ENCODE measurements at places on chromosomes 3 and 15.

DNA sequence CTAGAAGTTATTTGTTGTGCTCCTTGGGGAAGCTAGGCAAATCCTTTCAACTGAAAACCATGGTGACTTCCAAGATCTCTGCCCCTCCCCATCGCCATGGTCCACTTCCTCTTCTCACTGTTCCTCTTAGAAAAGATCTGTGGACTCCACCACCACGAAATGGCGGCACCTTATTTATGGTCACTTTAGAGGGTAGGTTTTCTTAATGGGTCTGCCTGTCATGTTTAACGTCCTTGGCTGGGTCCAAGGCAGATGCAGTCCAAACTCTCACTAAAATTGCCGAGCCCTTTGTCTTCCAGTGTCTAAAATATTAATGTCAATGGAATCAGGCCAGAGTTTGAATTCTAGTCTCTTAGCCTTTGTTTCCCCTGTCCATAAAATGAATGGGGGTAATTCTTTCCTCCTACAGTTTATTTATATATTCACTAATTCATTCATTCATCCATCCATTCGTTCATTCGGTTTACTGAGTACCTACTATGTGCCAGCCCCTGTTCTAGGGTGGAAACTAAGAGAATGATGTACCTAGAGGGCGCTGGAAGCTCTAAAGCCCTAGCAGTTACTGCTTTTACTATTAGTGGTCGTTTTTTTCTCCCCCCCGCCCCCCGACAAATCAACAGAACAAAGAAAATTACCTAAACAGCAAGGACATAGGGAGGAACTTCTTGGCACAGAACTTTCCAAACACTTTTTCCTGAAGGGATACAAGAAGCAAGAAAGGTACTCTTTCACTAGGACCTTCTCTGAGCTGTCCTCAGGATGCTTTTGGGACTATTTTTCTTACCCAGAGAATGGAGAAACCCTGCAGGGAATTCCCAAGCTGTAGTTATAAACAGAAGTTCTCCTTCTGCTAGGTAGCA, 657 bp downstream of the PATL2 start:
- peak; percentile 37 for DNase-seq

GRCh38 chr3:65639444-65639843, 399.3 kb downstream of the MAGI1 start:
- no peak for DNase-seq

- peak; percentile 22 for DNase-seq
These were observed 26.4 kb upstream of the LRIG1 start for GRCh38 chr3:66527246-66527645.

- DNase-seq, result no peak
These were observed 59.5 kb upstream of the DCLK3 start for GRCh38 chr3:36823806-36824205.

GRCh38 chr3:163919154-163919553, 1159.1 kb downstream of the SI start:
- DNase-seq, result no peak

GRCh38 chr3:87120881-87121280, 106.2 kb upstream of the CHMP2B start:
- no peak for DNase-seq

- peak; percentile 30 for DNase-seq
These were observed 150.7 kb downstream of the SST start for GRCh38 chr3:187519428-187519890.

- no peak for DNase-seq
These were observed 101.0 kb downstream of the ATG7 start for GRCh38 chr3:11373235-11373634.

- no peak for DNase-seq
These were observed 289.5 kb downstream of the GABRG3 start for GRCh38 chr15:27260523-27260922.

- peak; percentile 78 for DNase-seq
These were observed 246.4 kb downstream of the SLC9A9 start for GRCh38 chr3:143601723-143602484.

GRCh38 chr3:25046911-25047771, 380.9 kb upstream of the RARB start:
- DNase-seq, result peak; percentile 55

DNA sequence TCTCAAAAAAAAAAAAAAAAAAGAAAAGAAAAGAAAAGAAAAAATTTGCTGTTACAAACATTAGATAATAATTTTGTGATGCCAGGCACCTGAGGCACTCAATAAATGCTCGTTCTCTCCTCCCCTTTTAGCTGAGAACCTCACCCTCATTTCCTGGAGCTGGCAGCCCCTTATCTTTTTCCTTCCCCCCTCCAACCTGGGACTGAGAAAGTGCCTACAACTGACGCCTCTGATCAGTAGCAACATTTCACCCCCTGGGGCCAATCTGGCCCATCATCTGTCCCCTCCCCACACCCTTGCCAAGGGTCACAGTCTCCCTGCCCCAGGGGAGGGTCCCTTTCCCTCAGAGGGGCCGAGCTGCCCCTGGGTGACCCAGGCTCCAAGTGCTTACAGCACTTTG, 12.6 kb upstream of the RNU6-1 start:
- DNase-seq, result no peak

DNA sequence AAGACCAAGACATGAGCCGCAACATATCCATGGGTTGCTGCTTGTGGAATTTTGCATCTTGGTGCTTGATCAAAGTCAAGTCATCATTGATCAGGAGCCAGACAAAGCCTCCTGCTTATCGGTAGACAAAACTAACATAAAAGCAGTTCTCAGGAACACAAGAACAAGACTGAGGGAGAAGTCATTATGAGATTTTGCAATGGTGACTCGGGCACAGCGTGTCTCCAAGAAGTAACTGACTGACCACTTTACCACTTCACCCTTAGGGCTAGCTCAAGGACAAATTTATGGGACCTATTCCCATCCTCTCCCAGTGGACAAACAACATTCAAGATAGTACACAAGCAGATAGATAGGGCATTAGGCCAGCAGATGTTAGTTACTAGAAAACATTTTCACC, 68.1 kb upstream of the LIMD1 start:
- no peak for DNase-seq

DNA sequence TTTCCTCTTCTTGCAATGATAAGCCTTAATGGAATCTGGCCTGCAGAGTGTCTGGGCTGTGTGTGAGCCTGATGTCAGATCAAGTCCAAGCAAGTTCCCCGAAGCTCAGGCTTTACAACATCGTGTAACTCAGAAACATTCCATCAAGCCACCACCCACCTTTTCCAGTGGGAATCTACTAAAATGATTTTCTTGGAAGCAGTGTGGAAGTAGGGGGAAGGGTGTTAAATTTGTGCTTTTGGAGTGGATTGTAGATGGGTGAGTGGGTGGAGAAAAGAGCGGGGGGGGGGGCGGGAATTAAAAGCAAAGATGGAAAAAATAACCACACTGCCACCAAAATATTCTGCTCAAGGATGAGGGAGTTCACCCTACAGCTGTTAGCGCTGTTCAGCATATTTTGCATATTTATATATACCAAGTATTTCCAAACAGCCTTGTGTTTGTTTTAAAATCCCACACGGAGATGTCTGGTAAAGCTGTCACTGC, 53.6 kb downstream of the VGLL3 start:
- DNase-seq, result no peak

GRCh38 chr3:115787818-115788217, 164.5 kb downstream of the GAP43 start:
- DNase-seq, result no peak
